ENCODE measurements at places on chromosomes 11 and 22. TPM values are rescaled to one million over a fixed set of nuclear protein-coding genes. Genes with fewer than 3 reads are reported as not detected.

Gene CD248
- under 0.01 TPM for total RNA-seq

GRCh38 chr11:124085997-124086846 is 29.0 kb upstream of the VWA5A start:
- no peak for DNase-seq

DNA sequence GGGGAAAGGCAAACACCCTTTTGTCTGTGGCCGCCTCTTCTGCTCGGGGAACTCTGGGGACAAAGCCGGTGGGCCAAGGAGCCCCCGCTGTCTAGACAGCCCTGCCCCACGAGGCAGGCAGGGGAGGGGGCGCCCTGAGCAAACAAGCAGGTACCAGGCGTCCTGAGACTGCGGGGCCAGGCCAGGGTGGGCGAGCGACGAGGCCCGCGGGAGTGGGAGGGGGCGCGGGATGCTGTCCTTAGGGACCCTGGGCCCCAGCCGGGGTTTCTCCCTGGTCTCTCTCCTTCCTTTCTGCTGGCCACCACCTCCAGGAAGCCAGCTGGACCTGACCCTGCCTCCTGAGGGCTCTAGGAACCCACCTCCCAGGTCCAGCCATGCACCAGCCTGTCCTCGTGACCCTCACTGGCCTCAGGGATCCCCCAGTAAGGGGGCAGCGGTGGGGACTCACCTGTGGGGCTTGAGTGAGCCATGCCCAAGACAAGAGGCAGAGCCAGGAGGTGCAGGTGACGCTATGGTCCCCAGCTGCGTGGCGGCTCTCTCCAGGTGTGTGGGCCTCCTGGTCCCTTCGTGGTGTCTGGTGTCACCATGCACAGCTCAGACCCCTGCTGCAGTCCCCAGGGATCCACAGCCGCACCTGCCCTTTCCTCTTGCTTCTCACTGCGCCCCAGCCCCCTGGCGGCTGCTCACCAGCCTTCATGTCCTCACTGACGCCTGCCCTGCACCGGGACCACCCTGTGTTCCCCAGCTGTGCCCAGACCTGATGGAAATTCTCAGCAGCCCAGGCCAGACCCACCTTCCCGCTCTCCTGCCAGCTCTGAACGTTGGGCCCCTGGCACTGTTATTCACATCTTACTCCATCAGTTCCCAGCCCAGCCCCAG is 26.5 kb upstream of the MUC5AC start:
- DNase-seq, result no peak

DNA sequence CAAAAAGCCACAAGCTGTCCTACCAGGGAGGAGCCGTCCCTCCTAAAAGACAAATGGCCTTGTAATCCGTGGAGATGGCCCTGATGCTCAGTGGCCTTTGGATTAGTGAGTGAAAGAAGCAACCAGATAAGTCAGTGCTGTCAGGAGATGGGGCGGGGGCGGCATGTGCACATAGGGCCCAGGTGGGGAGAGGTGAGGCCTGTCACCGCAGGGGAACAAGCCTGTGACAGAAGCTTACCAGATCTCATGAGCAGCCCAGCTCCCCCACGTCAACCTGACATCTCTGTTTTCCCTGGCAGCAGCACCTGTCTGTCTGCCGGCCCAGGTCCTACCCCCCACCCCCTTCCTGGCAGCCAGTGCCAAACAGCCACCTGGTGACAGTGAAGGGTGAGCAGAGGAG is 162.6 kb downstream of the BUD13 start:
- DNase-seq, result no peak

Gene ADM2
- 3.7 TPM for total RNA-seq

DNA sequence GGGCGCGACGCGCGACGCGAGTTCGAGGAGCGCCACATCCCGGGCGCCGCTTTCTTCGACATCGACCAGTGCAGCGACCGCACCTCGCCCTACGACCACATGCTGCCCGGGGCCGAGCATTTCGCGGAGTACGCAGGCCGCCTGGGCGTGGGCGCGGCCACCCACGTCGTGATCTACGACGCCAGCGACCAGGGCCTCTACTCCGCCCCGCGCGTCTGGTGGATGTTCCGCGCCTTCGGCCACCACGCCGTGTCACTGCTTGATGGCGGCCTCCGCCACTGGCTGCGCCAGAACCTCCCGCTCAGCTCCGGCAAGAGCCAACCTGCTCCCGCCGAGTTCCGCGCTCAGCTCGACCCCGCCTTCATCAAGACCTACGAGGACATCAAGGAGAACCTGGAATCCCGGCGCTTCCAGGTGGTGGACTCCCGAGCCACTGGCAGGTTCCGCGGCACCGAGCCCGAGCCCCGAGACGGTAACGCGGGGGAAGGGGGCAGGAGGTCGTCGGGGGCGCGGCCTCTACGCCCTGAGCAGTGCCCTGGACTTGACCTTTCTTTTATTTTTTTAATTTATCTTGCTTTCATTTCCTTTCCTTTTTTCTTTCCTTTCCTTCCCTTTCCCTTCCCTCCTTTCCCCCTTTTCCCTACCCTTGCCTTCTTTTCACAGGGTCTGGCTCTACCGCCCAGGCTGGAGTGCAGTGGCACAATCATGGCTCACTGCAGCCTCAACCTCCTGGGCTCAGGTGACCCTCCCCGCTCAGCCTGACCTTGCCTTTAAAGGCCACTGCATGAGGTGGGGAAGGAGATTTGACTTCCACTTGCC is 5.0 kb downstream of the MPST start:
- no peak for DNase-seq

- DNase-seq, result no peak
Observed at GRCh38 chr11:28739489-28740280, 631.5 kb downstream of the METTL15 start.

DNA sequence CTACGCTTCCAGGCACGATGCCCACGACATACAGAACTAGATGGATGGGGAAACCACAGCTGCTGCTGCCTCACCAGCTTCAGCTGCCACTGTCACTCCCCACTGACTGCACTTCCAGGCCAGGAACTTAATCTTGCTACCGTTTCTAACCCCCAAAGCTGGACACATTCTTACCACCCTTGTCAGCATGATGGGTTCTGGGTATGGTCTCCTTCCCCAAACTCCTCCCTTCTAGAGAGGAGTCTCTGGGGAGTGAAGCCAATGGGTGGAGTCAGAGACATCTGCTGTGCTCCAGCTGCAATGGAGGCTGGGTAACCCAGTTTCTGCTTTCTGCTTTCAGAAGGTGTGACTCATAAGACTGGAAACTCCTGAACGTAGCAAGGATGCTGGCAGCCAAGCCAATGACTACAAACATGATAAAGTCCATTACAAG is 87.0 kb upstream of the THY1 start:
- DNase-seq, result peak; percentile 81

Gene MUC5B
- total RNA-seq, result not detected

DNA sequence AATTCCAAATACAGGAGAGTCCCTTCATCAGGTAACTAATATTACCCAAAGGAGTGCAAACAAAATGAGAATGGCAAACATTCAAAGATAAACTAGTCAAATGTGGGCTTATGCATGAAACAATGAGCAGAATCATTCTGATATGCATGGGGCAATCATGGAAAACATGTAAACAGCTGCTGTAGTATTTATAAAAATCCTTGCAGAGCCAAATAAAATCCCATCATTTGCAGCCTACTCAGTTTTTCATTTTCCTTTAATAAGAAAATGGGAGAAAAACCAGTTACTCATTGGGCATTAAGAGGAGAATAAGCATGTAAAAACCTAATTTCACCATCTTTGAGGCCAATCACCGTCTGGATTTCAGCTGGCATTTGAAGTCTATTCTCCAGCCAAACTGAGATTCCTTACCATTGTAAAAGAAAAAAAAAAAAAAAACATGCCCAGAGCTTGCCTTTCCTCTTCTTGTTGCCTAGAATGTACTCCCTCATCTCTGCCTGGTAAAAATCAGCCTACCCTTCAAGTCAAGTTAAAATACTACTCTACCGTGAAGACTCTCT is 249.1 kb downstream of the TTC28 start:
- no peak for DNase-seq

DNA sequence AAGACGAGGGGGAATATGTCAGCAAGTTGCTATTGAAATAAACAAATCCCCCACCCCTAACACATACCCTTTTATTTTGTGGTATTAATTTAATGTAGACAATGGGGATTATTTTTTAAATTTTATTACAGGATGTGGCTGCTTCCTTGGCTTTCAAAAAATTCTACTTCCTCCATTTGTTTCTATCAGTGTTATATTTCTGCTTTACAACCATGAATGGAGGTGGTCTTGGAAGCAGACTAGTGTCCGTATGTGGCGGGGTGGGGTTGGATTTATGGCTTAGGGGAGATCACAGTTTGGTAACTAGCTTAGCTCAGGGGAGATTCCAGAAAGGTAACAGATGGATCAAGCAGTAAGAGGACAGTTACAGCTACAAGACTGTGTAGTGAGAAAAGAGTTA is 39.3 kb upstream of the PICALM start:
- DNase-seq, result no peak

Gene CHRM1
- not detected for total RNA-seq

DNA sequence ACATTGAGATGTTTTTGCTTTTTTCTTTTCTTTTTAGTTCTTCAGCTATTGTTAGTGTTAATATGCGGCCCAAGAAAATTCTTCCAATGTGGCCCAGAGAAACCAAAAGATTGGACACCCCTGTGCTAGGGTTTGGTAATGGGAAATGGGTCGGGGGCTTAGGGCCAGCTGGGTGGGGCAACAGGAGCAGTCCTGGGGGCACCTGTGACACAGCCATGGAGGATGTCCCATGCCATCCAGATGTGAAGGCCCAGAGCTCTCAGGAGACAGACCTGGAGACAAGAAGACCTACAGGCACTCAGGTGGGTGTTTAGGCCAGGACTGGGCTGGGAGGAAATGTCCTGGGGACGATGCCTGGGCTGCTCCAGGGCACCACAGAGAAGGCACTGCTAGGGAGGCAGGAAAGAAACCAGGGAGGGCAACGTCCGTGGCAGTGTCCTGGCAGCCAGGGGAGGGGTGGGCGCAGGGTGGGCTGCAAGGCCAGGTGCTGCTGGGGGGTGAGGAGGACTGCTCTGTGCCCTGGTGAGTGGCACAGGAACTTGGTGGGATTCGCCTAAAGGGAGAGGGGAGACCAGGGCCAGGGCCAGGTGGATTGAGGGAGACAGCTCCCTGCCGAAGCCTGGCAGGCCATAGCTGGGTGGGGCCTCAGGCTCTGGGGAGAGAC is 21.4 kb downstream of the RELT start:
- no peak for DNase-seq

DNA sequence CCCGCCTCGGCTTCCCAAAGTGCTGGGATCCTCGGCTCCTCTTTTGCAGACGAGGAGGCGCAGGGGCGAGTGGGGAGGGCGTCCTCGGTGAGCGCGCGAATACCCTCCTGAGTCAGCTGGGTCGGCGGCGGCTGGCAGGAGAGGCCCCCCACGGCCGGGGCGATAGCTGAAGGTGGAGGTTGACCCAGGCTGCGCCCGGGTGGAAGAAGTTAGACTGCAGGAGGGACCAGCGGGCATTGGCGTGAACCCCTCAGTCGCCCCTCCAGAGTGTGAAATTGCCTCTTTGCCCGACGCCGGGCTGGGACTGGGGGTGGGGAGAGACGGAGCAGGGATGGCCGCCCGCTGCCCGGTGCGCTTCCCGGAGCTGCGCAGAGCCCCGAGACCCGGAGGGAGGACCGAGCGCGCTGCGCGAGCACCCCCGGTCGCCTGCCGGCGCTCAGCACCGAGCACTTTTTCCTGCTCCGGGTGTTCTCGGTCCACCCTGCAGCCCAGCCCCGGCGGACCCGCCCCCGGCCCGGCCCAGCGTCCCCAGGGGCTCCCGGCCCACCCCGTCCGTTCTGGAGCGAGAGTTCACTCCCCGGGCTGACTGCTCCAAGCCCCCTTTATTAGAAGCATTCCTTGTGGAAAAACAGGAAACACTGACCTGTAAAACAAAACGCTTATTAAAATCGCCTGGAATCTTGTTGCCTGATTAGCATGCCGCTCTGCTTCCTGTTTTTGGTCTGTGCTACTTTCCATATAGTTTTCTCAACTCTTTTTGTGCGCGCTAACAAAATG is 13.7 kb upstream of the CPT1A start:
- no peak for DNase-seq

DNA sequence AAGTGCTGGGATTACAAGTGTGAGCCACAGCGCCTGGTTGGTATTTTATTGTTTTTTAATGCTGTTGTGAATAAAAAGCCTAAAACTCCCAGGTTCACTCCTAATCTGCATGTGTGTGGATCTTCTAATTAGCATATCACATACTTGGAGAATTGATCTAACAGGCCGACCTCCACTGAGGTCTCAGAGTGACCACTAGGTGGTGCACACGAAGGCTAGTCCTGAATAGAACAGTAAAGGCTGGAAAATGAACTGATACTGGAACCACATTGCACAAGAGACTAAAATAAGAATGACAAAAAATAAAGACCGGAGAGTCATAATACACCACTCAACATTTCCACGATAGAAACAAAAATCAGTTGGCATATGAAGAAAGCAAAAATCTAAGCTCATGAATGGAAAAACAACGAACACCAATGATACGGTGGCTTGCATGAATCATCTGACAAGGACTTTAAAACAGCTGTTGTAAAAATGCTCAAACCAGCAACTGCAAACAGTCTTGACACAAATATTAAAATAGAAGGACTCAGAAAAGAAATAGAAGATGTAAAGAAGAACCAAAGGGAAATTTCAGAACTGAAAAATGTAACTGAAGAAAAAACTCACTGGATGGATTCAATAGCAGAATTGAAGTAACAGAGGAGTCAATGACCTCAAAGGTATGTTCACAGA is 19.2 kb downstream of the PIM3 start:
- DNase-seq, result peak; percentile 38

DNA sequence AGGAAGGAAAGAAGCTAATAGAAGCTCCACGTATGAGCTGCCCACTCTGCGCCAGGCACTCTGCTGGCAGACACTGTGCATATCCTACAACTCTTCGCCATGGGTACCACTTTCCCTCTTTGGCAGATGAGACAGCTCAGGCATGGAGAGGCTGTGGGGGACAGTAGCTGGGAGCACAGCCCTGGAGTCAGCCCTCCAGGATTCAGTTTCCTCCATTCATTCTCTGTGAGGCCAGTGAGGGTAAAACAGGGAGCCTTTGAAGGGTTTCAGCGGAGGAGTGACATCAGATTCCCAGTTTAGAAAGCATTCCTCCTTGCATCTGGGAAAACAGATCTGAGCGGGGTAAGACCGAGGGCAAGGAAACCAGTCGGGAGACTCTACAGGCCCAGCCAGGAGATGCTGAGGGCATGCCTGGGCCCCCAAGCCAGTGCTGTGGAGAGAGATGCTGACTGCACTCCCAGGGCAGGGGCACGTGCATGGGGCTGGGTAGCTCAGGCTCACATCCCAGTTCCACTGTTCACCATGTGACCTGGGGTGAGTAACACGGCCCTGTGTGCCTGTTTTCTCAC is 58.3 kb upstream of the EMID1 start:
- no peak for DNase-seq

GRCh38 chr11:962688-963087 is 37.0 kb downstream of the AP2A2 start:
- no peak for DNase-seq

Gene SPDYC
- total RNA-seq, result not detected

DNA sequence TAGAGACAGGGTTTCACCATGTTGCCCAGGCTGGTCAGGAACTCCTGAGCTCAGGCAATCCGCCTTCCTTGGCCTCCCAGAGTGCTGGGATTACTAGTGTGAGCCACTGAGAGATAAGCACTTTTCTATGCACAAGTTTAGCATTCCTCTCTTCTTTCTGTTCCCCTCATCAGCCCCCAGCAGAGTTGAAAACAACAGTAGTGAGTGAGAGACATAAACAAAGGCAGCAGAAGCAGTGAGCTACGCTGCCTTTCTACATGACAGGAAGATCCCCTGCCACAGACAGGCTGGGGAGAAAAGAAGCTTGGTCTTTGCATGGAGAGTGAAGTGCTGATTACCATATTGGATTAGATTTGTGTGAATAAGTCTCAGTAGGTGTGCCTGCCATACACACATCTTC is 392.0 kb upstream of the KIRREL3 start:
- no peak for DNase-seq

- no peak for DNase-seq
Observed at GRCh38 chr22:42721045-42721434, 370 bp upstream of the A4GALT start.

Data from bronchial epithelial cell (primary cell).